ENCODE measurements at places on chromosomes 7 and 10. TPM values are rescaled to one million over a fixed set of nuclear protein-coding genes. Genes with fewer than 3 reads are reported as not detected.

The FBXO24 gene
- total RNA-seq, result 0.82 TPM

The HHEX gene
- total RNA-seq, result 5.3 TPM

The EVX1 gene
- total RNA-seq, result not detected

The FXYD4 gene
- 1.6 TPM for total RNA-seq

The KCND2 gene
- 1.3 TPM for total RNA-seq

The IFIT2 gene
- total RNA-seq, result 8.4 TPM

The TAS2R41 gene
- not detected for total RNA-seq

The STAG3 gene
- total RNA-seq, result 1.3 TPM

The UNCX gene
- total RNA-seq, result 7.5 TPM

The LIPM gene
- total RNA-seq, result not detected

The DNAJC30 gene
- 7.5 TPM for total RNA-seq

The ANKIB1 gene
- 36.9 TPM for total RNA-seq

The EGFR gene
- total RNA-seq, result 38.5 TPM

The CLCN1 gene
- 3.9 TPM for total RNA-seq

The AGR3 gene
- total RNA-seq, result 1.1 TPM

The ZNF485 gene
- total RNA-seq, result 3.7 TPM

All from metanephros (tissue), 2 donors.